ENCODE measurements at places on chromosomes 12 and 14. TPM values are rescaled to one million over a fixed set of nuclear protein-coding genes. Genes with fewer than 3 reads are reported as not detected.

DNA sequence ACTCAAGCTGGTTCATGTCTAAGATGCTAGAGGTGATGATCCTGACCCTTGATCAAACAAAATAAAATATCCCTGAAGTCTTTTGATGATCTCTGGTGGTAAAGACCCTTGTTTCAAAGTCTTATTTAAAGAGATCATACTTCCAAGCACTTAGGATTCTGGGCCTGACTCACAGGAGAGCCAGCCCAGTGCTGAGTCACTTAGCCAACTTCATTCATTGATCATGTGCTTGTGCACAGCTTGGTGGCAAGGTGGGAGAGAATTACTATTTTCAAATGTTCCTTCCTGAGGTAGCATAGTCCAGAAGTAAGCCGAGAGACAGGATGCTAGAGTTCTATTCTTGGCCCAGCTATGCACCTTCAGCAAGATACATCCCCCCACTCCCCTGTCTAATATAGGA is 40.6 kb downstream of the SCN8A start:
- no peak overlapping the region for H3K4me3 ChIP-seq
- H3K27me3 ChIP-seq = peaks cover 36% of the 10 kb centered on the region
- no peaks in the 10 kb centered on the region for H3K4me1 ChIP-seq
- H3K27ac ChIP-seq = no peak overlapping the region
- no peak for DNase-seq

DNA sequence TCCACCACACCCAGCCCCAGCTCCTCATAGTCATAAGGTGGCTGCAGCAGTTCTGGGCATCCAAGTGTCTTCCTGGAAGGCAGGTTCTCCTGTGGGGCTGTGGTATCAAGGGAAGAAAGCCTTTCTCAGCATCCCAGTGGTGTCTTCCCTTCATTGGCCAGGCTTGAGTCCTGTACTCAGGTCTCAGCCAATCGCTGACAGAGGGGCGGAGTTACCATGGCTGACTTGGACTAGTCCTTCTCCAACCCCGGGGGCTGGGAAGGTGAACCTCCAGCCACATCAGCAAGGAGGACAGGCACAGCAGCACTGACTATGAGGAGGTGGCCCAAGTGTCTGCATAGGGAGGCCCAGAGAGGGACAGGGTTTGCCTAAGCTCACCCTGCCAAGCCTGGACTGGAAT is 64.0 kb upstream of the SLC24A4 start:
- H3K27me3 ChIP-seq = peaks cover 30% of the 10 kb centered on the region
- H3K4me3 ChIP-seq = no peak overlapping the region
- H3K36me3 ChIP-seq = no peaks in the 10 kb centered on the region
- H3K27ac ChIP-seq = no peak overlapping the region

DNA sequence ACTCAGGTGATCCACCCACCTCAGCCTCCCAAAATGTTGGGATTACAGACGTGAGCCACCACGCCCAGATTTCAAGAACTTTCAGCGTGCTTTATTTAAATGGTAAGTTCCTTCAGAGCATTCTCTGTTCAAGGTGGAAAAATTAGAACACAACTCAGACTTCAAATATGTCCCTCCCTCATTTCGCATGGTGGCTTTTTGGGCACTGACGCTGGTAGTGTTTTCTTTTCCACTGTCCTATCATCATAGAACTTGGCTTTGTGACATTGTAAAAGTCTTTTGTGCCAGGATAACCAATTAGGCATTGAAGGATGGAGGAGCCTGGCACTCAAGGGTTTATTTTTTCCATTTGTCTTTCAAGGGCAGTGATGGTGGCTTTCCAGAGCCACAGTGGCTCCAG is 190.8 kb downstream of the NUAK1 start:
- H3K36me3 ChIP-seq = no peaks in the 10 kb centered on the region
- H3K4me1 ChIP-seq = no peaks in the 10 kb centered on the region
- H3K27ac ChIP-seq = no peak overlapping the region
- no peak for DNase-seq

- no peak overlapping the region for H3K27ac ChIP-seq
- H3K4me3 ChIP-seq = no peak overlapping the region
- H3K36me3 ChIP-seq = peaks cover 12% of the 10 kb centered on the region
- no peak for DNase-seq
Measured at GRCh38 chr14:24150061-24150460, 2.8 kb downstream of the RNF31 start.

DNA sequence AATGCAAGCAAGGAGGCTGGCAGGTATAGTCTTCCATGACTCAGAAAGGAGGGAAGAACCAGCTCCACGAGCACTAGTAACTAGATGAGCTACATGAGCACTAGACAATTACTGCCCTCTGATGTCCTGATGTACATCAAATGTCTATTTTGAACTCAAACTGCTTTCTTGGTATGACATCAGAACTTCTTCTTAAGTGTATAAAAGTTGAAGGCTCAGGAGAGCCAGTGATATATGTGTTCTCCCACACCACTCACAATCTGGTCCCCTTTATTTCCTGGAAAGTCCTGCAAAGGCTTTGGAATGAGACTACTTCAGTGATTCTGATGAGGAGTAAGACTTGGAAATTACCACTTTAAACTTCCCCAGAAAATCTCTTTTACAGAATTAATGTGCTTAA is 18.5 kb upstream of the DHRS7 start:
- no peak for DNase-seq
- peak overlapping the region; percentile 75 for H3K4me3 ChIP-seq
- H3K4me1 ChIP-seq = peaks cover 11% of the 10 kb centered on the region
- no peaks in the 10 kb centered on the region for H3K27me3 ChIP-seq
- peak overlapping the region; percentile 83 for H3K27ac ChIP-seq

DNA sequence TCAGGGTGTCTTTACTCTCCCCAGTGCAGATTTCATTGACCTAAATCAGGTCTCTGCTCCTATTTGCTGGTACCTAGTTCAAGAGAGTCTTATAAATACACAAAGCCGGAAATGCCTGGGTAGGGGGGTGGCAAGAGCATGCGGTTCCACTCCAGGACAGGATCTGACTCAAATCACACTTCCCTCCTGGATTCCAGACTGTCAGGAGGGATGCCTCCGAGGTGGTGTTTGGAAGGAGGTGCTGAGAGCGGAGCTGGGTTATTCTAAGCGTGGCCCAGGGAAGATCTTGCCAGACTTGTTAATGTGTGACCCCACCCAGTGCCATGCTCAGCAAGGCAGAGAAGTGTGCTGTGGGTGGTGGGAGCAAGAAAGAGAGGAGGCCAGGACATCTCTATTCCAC is 49.8 kb downstream of the B4GALNT3 start:
- H3K36me3 ChIP-seq = no peaks in the 10 kb centered on the region
- H3K27ac ChIP-seq = no peak overlapping the region
- peaks cover 26% of the 10 kb centered on the region for H3K27me3 ChIP-seq

GRCh38 chr12:104517880-104518279 is 61.1 kb downstream of the CHST11 start:
- DNase-seq = no peak
- peak overlapping the region; percentile 26 for H3K27ac ChIP-seq
- H3K4me1 ChIP-seq = peaks cover 90% of the 10 kb centered on the region
- H3K4me3 ChIP-seq = no peak overlapping the region
- no peaks in the 10 kb centered on the region for H3K36me3 ChIP-seq

DNA sequence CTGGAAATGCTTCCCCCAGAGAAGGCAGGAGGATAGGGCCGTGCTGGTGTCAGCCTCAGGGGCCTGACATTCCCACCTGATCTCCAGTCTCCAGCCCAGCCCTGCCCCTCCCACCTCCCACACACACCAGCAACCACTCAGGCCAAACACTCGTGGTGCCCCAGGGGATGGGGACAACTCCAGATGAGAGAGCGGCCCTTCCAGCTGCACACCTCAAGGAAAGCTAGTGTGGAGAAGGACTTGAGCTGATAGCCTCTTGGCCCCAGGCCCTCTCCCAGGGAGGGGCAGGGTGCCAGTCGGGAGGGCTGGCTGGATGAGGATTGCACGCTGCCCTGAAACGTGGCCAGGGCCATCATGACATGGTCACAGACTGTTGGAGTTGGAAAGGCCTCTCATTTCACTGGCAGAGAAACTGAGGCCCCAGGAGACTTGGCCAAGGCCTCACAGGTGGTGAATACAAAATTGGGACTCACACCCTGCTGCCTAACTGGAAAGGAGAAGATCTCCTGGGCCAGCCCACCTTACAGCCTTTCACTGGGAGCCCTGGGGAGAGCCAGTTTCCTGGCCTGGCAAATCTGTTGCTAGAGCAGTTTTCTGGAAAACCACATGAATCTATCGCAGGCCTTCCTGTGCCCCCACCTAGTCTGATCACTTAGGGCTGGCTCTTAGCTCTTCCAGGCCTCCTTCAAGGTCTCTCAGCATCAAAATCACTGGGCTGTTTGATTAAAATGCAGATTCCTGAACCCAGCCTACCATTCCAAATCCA is 52.1 kb downstream of the IRF2BPL start:
- DNase-seq = no peak
- peak overlapping the region; percentile 92 for H3K27ac ChIP-seq
- no peak overlapping the region for H3K4me3 ChIP-seq

DNA sequence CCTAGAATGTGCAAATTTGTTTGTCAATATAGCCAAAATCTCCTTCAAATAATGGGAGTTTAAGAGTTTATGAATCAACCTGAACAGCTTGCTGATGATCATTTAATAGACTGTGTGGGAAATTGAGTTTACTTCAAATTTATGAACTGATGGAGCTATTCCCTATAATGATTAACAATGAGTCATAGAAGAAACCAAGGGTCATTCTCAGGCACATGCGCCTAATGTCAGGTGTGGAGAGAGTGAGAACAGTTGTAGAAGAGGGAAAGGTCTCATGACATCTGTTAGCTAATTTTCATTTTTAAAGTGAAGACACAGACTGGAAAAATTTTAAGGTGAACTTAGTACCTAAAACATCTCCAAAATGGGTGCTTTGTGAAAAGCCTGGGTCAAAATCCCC is 191.8 kb downstream of the BMP4 start:
- H3K4me3 ChIP-seq = no peak overlapping the region
- DNase-seq = no peak
- H3K36me3 ChIP-seq = no peaks in the 10 kb centered on the region
- H3K4me1 ChIP-seq = no peaks in the 10 kb centered on the region
- H3K27ac ChIP-seq = no peak overlapping the region
- no peaks in the 10 kb centered on the region for H3K27me3 ChIP-seq

DNA sequence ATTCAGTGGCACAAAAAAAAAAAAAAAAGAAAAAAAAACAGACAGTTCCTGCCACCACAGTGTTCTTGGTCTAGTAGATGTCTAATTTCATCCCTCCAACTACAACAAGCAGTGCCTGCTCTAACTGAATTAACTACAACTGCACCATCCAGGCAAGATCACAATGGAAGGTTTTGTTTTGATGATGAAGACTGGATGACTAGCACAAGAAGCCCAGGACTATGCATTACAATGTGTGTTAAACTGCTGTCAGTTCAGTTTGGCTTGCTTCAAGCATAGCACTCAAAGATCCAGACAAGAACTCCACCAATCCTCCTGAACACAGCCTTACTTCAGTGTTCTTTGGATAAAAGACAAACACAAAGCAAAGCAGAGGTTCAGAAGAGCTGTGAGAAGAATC is 279.9 kb downstream of the GRIN2B start:
- DNase-seq = no peak
- H3K27ac ChIP-seq = no peak overlapping the region
- no peaks in the 10 kb centered on the region for H3K36me3 ChIP-seq
- H3K4me1 ChIP-seq = no peaks in the 10 kb centered on the region

DNA sequence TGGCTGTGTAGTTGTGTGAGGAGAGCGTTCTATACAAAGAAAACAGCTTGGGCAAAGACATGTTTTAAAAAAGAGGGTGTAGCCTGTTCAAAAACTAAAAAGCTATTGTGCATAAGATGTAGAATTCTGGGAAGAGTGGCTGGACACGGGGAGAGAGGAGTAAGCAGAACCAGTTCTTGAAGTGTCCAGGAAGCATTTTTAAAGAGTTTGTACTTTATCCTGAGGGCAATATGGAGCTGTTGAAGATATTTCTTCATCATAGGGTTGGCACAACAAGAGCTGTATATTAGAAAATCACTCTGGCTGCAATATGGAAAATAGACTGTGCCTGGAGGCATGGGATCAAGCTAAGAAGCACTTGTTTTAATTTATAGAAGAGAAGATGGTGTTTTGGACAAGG is 458.9 kb upstream of the LMO3 start:
- H3K27ac ChIP-seq = no peak overlapping the region
- no peaks in the 10 kb centered on the region for H3K27me3 ChIP-seq
- H3K4me1 ChIP-seq = no peaks in the 10 kb centered on the region
- H3K4me3 ChIP-seq = no peak overlapping the region
- no peak for DNase-seq

DNA sequence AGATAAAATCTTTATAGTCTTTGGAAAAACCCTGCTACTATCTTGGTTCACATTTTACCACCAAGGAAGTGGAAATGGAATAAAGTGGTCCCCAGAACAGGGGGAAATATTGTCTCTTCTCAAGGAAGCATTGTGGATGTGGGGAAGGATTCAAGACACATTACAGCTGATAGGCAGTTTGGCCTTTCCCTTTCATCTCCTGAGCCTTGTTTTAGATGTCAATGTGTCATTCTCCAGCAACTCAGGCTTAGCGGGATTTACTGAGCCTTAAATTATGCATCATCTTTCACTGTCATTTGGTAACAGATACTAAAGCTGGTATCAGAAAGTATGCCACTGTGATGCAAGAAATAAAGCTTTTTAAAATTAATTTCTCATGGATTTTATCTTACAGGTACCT is 136.2 kb downstream of the STXBP6 start:
- no peak for DNase-seq
- H3K4me3 ChIP-seq = no peak overlapping the region
- H3K27me3 ChIP-seq = peaks cover 32% of the 10 kb centered on the region
- no peak overlapping the region for H3K27ac ChIP-seq
- H3K4me1 ChIP-seq = no peaks in the 10 kb centered on the region
- H3K36me3 ChIP-seq = no peaks in the 10 kb centered on the region

DNA sequence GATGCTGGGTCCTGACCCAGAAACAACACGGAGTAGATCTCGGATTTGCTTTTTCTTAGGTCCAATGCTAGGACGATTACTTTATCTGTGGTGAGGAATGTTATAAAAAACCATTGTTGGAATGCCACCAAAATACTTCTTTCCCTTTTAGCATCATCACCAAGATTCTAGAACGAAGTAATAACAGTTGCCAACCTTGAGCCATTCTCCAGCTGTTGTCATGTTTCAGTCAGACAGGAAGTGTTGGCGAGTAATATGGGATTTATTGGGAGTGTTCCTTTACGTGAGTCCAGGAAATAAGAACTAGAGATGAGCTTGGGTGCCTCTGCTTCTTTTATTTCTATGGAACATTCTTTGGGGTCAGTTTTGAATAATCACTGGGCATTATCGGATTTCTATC is 892.9 kb downstream of the DIO2 start:
- no peak for DNase-seq
- no peak overlapping the region for H3K4me3 ChIP-seq
- no peaks in the 10 kb centered on the region for H3K27me3 ChIP-seq
- no peak overlapping the region for H3K27ac ChIP-seq
- no peaks in the 10 kb centered on the region for H3K4me1 ChIP-seq

The ERBB3 gene
- not detected for total RNA-seq

The MUCL1 gene
- total RNA-seq = 5.9 TPM

The ZDHHC22 gene
- not detected for total RNA-seq

The BRF1 gene
- total RNA-seq = 76.5 TPM

The RHOJ gene
- total RNA-seq = not detected

The ACSM4 gene
- total RNA-seq = not detected

The AKAP3 gene
- 0.71 TPM for total RNA-seq

All from natural killer cell treated with Interleukin-12 subunit alpha and Interleukin-12 subunit beta and Interleukin-15 and Interleukin-18, amount 100 ng/mL, for 72 hours (primary cell).